ENCODE measurements at places on chromosomes 7 and 10. TPM values are rescaled to one million over a fixed set of nuclear protein-coding genes. Genes with fewer than 3 reads are reported as not detected.

ZCCHC24 gene
- total RNA-seq: 2.6 TPM

CYP3A4 gene
- total RNA-seq: not detected

SUN3 gene
- not detected for total RNA-seq

FGFBP3 gene
- 0.37 TPM for total RNA-seq

PGAM2 gene
- not detected for total RNA-seq

FAM25C gene
- total RNA-seq: not detected

HECTD2 gene
- 7.0 TPM for total RNA-seq

PPP3CB gene
- 50.1 TPM for total RNA-seq

PTTG1IP2 gene
- total RNA-seq: not detected

CCL26 gene
- total RNA-seq: not detected

PLXDC2 gene
- not detected for total RNA-seq

RNF32 gene
- 2.0 TPM for total RNA-seq

CCDC136 gene
- 11.7 TPM for total RNA-seq

PRLHR gene
- not detected for total RNA-seq

SPAM1 gene
- not detected for total RNA-seq

MKI67 gene
- total RNA-seq: 281 TPM

AKR1C3 gene
- total RNA-seq: 0.34 TPM

CFAP69 gene
- total RNA-seq: 0.42 TPM

IFIT1 gene
- total RNA-seq: 0.58 TPM

AGR2 gene
- not detected for total RNA-seq

SLC26A5 gene
- total RNA-seq: not detected

GIMAP1 gene
- total RNA-seq: 5.6 TPM

CLDN4 gene
- total RNA-seq: 0.26 TPM

CHCHD3 gene
- total RNA-seq: 30.0 TPM

AMZ1 gene
- not detected for total RNA-seq

ASZ1 gene
- not detected for total RNA-seq

TEX36 gene
- not detected for total RNA-seq

CNTNAP2 gene
- not detected for total RNA-seq

TMEM229A gene
- not detected for total RNA-seq

PMPCB gene
- total RNA-seq: 76.6 TPM

PTN gene
- total RNA-seq: not detected

CREB5 gene
- total RNA-seq: 0.02 TPM

ASB10 gene
- not detected for total RNA-seq

ZNF273 gene
- total RNA-seq: 13.6 TPM

OPN1SW gene
- not detected for total RNA-seq

STEAP2 gene
- total RNA-seq: not detected

BEND7 gene
- total RNA-seq: not detected

CYP3A5 gene
- not detected for total RNA-seq

MMD2 gene
- total RNA-seq: not detected

UNC5B gene
- total RNA-seq: not detected

CNPY1 gene
- total RNA-seq: not detected

HACD1 gene
- total RNA-seq: 1.6 TPM

EBF3 gene
- not detected for total RNA-seq

HGF gene
- not detected for total RNA-seq

CFTR gene
- total RNA-seq: not detected

IFIT3 gene
- total RNA-seq: 4.3 TPM

EBLN1 gene
- not detected for total RNA-seq

PLEKHS1 gene
- total RNA-seq: not detected

CALML3 gene
- not detected for total RNA-seq

ABCA13 gene
- not detected for total RNA-seq

INA gene
- total RNA-seq: 0.65 TPM
